Right renal cortex interstitium (tissue), 3 donors: ENCODE measurements at places on chromosomes 6 and 20.

DNA sequence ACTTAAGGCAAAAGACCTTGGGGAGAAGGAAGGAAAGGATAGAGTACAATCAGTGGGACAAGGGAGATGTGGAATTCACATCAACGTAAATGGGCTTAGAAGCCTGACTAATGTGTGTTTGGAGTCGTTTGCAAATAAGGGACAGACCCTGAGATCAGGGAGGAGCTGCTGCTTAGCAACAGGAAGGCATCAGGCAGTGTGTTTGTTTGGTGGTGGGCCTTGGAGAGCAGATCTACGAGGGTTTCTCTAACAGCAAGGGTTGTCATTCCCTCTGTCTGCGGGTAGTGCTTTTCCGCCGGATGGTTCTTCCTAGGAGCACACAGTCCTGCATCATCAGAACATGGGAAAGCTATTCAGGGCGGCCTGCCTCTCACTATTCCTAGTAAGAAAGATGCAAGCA is 40.4 kb downstream of the C6orf118 start:
- no peak for DNase-seq

- DNase-seq: no peak
These were observed 17.9 kb upstream of the ZNF451 start for GRCh38 chr6:57072108-57072507.

DNA sequence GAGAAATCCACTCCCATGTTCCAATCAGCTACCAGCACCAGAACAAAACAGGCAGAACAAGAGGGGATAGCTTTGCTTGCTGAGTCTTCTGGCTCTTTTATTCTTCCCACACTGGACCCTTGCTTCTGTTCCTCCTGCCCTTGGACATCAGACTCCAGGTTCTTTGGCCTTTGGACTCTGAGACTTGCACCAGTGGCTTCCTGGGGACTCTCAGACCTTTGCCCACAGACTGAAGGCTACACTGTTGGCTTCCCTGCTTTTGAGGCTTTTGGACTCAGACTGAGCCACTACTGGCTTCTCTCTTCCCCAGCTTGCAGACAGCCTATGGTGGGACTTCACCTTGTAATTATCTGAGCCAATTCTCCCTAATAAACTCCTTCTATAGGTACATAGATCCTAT is 142.4 kb upstream of the RIN2 start:
- no peak for DNase-seq

DNA sequence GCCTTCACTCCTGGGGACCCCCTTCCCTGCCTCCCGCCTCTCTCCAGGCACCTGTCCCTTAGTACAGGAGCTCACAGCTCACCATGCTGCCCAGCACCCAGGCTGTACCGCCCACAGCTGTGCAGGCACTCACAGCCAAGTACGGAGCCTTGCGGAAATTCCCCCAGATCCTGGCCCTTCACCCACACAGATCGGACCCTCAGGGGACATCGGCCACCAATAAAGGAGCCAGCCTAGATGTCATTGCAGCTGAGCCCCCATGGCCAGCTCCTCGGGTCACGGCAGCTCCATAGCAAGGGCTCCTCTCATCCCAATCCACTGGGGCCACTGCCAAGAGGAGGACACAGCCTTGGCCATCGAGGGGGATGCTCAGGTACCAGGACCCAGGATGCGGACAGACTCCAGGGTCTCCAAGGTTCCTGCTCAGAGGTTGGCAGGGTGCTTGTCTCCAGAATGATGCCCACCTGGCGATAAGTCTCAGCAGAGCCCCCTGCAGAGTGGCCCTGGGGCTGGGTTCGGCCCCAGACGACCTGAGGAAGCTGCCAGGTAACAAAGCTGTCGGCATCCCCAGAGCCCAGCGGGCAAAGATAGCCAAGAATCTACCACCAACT is 82.3 kb downstream of the YTHDF1 start:
- no peak for DNase-seq

DNA sequence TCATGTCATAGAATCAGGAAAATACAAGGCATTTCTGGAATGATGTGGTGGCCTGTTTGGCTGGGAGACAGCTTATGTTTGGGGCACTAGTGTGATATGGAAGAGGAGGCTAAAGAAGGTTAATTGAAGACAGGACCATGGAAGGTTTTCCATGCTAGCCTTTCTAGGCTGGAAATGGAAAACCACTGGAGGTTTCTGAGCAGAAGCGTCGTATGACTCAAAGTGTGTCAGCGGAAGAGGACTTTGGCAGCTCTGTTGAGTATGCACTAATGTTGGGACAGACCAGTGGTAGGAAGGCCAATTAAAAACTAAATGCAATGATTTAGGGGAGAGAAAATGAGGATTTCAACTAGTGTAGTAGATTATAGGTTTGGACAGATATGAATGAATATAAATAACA is 413.1 kb downstream of the PLCB1 start:
- no peak for DNase-seq

DNA sequence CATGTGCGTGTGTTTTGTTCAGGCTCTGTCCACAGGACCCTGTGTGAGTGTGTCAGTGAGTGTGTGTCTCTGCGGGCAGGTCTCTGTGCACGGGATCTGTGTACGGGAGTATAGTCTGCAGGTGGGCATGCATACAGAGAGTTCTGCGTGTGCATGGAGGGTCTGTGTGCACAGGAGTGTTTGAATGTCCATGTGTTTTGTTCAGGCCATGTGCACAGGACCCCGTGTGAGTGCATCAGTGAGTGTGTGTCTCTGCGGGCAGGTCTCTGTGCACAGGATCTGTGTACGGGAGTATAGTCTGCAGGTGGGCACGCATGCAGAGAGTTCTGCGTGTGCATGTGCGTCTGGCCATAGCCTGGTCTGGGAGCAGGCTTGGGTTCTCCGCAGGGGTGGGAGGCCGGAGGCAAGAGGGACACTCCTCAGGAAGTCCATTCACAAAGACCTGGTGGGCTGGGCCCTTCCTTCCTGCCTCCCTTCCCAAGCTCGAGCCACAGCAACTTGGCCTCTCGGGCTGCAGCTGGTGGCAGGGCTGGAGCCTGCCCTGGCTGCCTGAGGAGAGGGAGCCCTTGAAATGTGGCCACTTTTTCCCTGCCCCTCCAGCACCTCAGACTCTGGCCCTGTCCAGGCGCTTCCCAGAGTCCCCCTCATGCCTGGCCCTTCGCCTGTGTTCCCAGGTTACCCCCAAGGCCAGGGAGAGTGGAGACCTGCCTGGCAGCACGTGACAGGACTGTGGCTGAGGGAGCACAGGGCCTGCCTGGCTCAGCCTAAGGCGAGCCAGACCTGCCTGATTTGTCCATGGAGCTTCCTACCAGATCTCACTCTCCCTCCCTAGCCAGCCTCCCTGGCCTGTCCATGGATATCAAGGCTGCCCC is 6.8 kb downstream of the HSPA12B start:
- DNase-seq: no peak

DNA sequence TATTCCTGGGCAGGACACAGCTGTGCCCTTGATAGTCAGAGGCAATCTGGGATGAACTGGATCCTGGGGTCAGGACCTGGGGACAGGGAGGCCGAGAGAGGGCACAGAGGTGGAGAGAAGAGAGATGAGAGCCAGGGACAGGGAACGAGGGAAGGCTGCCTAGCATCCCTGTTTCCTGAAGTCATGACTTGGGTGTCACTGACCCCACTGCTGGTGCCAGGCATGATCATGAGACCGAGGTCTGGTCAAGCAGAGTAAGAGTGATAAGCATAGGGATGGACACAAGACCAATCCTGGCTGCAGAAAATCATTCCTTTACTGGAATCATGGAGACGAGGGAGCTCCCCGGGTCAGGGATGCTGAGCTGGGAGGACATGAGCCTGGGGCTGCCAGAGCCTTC is 36.1 kb downstream of the FAM110A start:
- DNase-seq: no peak

DNA sequence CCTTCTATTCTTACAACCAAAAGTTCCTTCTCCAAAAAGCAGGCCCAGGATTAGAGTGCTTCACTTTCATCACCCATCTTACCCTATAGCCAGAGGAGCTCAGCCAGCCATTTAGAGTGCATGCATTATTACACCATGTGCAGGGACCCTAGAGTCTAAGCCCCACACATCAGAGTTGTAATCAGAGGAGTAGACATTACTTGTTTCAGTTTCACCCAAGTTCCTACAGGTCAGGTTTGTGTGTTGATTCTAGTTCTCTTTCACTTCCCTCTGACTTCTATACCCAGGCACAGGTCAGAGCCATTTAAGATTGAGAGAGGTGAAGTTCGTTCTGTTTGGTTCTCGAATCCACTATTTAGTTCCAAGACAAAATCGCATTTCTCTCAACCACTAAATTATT is 16.3 kb upstream of the ARFGEF3 start:
- DNase-seq: no peak

GRCh38 chr20:32510120-32510600 is 75.0 kb downstream of the NOL4L start:
- DNase-seq: no peak

DNA sequence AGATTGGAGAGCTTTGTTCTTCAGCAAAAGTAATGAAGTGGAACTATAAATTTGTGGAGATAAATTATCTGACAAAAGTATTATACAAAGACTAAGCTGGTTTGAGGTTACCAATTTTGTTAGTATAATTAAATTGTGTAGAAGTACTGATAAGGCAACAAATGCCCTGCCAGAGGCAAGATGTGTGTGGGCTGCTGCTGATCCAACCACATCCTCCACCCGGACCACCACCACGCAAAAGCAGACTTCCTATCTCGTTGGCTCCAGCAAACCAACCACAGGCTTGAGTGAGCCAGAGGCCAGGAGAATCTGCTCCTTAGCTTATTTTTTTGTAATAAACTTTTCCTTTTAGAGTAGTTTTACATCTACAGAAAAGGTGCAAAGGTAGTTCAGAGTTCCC is 1.1 kb upstream of the MYLK4 start:
- no peak for DNase-seq

- no peak for DNase-seq
These were observed 244.1 kb upstream of the TBX18 start for GRCh38 chr6:85008296-85009009.

- no peak for DNase-seq
These were observed 27.6 kb upstream of the LY86 start for GRCh38 chr6:6560909-6561308.

DNA sequence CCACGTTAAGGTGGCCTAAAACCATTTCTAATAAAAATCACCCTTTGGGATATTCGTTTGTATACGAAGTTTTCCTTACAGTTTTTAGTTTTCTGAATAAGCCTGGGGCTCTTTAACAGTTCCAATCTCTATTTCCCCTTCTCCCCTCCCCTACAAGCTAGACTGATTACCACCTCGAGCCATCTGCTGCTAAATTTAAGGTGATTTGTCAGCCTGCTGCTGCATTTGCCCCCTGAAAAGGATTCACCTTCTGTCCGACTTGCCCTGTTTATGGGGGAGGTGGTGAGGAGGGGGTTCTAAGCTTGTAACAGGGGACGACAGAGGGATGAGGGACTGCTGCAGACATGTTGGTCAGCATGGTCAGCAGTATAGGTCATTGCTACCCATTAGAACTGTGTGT is 146.3 kb downstream of the JARID2 start:
- DNase-seq: no peak

DNA sequence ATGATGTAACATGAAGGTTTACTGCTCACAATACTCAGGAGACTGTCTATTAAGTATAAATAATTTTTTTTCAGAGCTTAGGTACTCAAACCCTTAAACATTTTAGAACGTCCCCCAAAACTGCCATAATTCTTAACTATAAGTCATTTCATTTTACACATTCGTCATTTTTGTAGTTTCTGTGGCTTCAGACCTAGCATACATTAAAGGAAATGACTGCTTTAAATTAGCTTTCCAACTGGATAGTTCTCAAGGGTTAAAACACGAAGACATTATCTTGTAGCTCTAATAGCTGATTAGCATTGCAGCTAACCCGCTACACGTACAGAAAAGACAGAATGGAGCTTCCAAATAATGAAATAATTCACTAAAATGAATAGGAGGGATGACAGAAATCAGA is 24.9 kb upstream of the PLN start:
- DNase-seq: no peak

GRCh38 chr6:89027756-89028155 is 52.8 kb upstream of the PNRC1 start:
- DNase-seq: no peak

- DNase-seq: no peak
These were observed 96.7 kb upstream of the FAM184A start for GRCh38 chr6:119174879-119175817.

GRCh38 chr6:26029857-26030653 is 57.2 kb upstream of the HFE start:
- DNase-seq: no peak

- no peak for DNase-seq
These were observed 43.4 kb upstream of the RALGAPA2 start for GRCh38 chr20:20755674-20756319.

GRCh38 chr20:49715466-49715865 is 1.8 kb upstream of the B4GALT5 start:
- no peak for DNase-seq

DNA sequence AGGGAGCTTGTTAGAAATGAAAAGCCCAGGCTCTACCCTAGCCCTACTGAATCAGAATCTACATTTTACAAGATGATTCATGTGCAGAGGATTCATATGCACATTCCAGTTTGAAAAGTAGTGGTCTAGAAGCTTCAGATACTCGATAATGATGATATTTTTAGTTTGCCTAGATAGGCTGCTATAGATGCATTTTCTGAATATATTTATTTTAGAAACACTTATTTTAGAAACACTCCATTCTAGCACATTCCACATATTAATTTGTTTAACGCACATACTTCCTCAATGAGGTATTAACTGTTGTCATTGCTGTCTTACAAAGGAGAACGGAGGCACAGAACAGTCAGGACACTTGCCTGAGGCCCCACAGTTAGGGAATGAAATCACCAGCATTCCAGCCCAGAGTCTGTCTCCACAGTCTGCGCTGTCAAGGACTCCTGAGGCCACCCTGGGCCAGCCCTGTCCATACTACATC is 64.4 kb downstream of the SNAP25 start:
- DNase-seq: no peak

DNA sequence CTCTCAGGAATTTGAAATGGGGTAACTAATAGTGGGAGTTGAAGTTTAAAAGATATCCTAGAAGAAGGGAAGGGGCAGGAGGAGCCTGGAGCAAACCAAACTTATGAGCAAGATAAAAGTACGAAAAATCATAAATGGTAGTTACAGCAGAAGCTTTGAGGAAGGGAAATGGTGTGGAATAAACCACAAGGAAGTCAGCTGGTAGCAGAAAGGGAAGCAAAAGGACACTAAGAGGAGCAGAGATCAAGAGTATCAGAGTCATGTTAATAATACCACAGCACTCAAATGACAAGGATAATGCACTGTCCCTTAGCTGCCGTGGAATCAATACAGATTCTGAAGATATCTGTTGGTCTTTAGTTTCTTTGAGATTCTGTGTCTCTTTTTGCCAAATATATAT is 44.9 kb upstream of the CCDC28A start:
- DNase-seq: no peak

GRCh38 chr20:44442298-44443070 is 33.2 kb upstream of the TTPAL start:
- no peak for DNase-seq
